H9 (cell line): ENCODE measurements at places on chromosomes 1 and 21. TPM values are rescaled to one million over a fixed set of nuclear protein-coding genes. Genes with fewer than 3 reads are reported as not detected.

DNA sequence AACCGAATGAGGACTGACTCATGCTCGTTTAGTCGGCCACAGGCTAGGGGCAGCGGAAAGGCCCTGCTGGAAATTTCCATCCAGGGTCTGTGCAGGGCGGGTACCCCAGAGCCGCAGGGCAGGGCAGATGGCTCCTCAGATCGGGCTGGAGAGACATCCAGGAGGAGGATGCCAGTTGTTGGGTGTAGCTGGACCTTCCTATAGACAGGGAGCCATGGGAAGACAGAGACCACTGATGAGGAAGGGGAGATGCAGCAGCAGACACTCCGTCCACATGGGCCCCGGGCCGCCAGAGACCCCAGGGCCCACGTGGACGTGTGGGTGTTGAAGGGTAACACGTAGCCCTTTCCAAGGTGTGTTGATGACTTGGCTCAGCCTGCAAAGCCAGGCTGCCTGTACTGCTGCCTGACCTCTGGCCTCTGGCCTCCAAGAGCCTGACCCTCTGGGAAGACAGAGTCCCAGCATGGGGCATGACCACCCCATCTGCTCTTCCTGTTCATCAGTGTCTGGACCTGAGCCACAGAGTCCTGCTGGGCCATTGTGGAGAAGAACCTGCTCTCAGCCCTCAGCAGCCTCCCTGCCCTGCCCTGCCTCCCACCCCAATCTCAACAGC is 4.8 kb downstream of the GNG4 start:
- no peak for DNase-seq

DNA sequence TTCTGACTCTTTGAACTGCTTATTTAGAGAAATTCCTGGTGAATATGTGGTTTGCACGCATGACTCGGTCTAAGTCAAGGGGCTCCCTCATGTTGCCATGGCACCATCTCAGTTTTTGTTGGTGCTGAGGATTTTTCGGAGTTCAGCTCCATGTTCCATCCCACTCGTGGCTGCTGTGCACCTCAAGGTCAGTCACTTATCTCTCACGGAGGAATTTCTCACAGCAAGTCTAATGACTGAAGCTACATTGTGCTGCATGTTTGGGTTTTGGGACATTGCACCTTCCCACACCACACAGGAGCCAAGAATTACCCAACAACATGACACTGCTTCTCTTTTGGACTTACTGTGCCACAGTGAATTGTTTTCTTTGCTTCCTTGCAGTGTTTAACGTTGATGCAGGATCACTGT is 269.9 kb downstream of the NCAM2 start:
- no peak for DNase-seq

The SPTA1 gene
- total RNA-seq = not detected in 2 replicates

The OR2T11 gene
- total RNA-seq = not detected in 2 replicates

GRCh38 chr1:146051452-146051851 is 29.9 kb upstream of the HJV start:
- no peak for DNase-seq

- DNase-seq = no peak
Measured at GRCh38 chr1:223780949-223781348, 64.8 kb downstream of the TP53BP2 start.

DNA sequence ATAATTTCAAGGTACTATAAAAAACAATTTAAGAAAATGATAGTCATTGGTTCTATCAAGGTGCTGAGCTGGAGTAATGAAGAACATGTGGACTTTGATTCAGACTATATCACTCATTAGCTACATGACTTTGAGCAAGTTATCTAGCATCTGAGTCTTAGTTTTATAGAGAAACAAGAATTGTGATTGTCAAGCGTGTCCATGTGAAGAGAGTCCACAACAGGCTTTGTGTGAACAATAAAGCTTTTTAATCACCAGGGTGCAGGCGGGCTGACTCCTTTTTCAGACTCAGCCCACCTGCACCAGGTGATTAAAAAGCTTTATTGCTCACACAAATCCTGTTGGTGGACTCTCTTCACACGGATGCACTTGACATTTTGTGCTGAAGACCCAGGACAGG is 26.6 kb upstream of the DMRTB1 start:
- DNase-seq = no peak

DNA sequence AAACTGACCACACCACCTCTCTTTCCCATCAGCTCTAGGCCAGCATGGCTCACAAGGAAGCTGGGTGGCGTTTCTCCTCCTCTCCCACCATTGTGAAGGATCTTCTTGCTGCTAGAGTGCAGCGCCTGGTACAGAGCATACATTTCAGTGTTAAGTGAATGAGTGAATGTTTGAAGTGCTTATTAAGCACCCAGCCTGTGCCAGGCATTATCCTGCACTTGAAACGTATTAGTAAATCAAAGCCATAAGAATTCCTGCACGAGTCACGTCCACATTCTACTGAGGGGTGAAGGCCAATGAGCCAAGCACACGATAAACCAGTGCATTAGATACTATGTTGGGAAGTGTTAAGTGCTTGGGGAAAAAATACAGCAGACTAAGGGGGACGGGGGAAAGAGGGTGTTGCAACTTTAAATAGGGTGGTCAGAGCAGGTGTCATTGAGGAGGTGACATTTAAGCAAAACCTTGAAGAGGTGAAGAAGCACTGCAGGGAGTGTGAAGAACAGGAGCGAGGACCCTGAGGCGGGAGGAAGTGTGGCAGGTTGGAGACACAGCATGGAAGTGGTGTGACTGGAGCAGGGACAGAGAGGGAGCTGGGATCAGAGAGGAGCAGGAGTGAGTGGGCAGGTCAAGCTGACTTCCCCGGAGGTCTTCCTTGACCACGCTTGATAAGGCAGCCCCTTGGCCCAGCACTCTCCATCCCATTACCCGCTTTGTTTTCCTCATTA is 48.5 kb upstream of the LRRN2 start:
- DNase-seq = no peak

DNA sequence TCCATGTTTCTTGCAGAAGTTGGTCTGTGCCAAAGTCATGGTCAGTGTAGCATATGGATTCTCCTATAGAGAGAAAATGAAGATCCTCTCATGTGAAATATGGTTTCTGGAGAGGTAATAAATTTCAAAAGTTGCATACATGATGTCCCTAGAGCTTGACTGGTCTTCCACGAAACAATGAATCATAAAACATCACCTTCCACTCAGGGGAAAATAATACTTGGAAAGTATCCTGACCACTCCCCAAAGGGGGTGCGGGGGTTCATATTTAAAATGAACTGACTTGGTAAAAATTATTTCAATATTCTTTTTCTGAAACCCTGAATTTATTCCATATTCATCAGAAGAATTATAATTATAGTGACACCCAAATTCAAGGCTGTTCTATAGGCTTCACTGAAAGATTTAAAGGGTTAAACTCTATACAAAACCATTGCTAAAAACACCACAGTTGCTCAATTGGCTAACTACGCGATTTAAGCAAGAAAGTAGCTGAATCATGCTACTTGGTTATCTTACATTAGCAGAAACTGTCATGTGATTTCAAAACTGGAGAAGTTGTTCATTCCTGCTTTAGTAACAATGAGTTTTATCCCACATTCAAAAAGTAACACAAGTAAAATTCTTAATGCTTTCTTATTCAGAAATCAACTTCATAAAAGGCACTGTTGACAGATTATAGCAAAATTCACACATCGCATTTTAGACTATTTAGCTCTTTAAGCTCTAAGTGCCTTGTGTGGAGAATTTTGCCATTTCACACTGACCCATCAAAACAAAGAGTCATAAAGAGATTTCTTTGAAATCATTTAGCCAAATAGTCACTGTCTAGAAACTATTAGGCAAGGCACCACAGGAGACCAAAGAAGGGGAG is 5.3 kb downstream of the CREG1 start:
- DNase-seq = no peak

DNA sequence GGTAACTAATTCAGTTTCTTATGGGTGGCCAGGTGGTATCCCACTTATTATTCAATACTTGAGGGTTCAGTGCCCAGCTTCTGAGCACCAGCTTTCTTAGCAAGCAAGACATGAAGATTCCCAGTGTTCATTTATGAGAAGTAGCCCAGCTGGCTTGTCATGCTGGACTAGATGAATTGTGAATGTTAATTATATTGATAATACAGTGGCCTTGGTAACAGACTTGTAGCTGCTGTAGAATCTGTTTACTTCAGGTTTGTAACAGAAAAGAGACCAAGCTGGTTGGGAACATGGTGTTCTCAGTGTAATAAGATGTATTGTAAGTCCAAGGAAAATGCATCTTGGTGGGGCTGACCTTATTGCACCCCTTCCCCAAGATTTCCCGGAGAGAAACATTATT is 10.1 kb downstream of the AHCYL1 start:
- DNase-seq = no peak

DNA sequence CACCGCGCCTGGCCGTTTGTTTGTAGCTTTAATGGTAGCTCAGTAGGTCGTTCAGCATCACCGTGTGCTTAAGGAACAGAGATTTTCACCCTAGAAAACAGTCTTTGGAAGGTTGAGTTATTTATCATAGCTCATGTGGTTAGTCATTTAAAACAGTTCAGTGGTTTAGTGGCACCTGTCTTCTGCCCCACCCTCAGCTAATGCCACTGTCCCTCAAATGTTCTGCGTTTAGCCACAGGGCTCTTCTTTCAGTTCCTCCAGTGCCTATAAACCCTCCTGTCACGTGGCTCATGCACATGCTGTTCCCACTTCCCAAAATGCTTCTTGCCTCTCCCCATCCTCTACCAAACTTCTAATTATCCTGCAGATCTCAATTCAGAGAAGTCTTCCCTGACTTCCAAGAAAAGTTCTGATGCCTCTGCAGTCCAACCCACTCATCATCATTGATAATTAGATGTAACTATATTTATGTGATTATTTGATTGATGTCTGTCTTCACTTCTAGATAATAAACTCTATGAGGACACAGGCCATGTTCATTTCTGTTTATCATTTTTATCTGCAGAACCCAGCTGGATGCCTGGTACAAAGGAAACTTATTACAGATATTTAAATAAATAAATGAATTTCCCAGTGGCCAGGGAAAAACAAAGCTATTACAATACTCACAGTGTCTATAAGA is 14.4 kb upstream of the DIPK1A start:
- DNase-seq = no peak

DNA sequence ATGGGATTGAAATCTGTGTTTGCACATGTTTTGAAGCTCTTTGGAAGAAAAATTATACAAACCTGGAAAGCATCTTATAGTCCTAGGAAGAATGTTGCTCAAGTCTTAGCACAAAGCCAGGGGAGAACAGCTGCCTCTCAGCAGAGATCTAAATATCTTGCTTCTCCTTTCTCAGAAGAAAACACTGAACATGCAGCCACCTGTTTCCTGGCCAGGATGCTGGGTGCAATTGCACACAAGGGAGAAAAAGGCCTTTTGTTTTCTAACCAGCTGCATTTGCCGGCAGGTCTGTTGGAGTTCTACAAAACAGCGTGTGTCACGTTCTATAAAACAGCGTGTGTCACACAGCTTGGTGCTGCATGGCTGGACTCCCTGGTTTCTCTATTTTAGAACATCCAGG is 259.6 kb upstream of the PLD5 start:
- no peak for DNase-seq

DNA sequence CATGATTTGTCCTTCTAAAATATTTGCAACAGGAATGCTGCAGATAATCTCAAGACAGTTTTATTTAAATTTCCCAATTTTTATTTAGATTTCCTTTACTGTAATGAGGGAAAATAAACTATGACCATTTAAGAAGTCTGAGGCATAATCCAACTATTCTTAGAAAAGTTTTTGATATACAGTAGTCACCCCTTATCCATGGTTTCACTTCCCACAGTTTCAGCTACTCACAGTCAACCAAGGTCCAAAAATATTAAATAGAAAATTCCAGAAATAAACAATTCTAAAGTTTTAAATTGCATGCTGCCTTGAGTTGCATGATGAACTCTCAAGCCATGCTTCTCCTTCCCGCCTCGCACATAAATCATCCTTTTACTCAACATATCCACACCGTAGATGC is 33.3 kb downstream of the TOR3A start:
- no peak for DNase-seq

DNA sequence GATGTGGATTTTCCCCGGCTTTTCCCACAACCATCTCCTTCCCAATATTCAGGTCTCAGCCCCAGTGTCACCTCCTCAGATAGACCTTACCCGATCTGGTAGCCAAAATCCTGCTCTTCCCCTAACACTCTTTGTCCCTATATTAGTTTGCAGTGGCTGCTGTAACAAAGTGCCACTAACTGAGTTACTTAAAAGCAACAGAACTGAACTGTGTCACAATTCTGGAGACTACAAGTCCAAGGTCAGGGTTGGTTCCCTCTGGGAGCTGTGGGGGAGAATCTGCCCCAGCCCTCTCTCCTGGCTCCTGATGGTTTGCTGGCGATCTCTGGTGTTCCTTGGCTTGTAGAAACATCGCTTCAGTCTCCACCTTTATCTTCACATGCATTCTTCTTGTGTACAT is 64.0 kb downstream of the NENF start:
- no peak for DNase-seq

GRCh38 chr1:58850636-58851035 is 66.8 kb upstream of the JUN start:
- no peak for DNase-seq

GRCh38 chr1:168947041-168947440 is 159.4 kb upstream of the ATP1B1 start:
- no peak for DNase-seq

GRCh38 chr1:99264201-99265021 is at the start of gene PLPPR4:
Gene PLPPR4 (plus strand): TSS chr1:99264492. CDS start chr1:99264594, 102 bp downstream.
- peak; percentile 81 for DNase-seq

- no peak for DNase-seq
Measured at GRCh38 chr1:92210701-92211100, 7.0 kb upstream of the C1orf146 start.

The RPE65 gene
- not detected in 2 replicates for total RNA-seq

- peak; percentile 66 for DNase-seq
Measured at GRCh38 chr1:208781391-208782045, 537.3 kb upstream of the PLXNA2 start.

DNA sequence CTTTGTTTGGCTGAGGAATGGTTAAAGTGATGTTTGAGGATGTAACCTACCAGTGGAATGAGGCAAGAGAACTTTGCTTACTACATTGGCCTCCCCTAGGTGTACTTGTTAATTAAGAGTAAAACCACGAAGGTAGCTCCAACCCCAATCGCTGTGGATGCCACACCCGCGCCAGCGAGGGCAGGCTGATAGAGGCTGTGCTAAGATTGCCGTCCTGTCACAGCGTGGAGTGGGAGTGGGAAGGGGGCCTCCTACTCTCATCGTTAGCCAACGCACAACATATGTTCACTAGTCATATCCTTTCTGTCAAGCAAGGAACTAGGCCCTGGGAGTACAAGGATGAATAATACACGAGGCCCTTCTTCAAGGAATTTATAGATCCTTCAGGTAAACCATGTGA is 99.6 kb downstream of the RUNX1 start:
- no peak for DNase-seq

The SAMD11 gene
- total RNA-seq = 13.5 and 15.7 TPM in 2 replicates

The NMNAT2 gene
- total RNA-seq = 11.4 and 11.5 TPM in 2 replicates

DNA sequence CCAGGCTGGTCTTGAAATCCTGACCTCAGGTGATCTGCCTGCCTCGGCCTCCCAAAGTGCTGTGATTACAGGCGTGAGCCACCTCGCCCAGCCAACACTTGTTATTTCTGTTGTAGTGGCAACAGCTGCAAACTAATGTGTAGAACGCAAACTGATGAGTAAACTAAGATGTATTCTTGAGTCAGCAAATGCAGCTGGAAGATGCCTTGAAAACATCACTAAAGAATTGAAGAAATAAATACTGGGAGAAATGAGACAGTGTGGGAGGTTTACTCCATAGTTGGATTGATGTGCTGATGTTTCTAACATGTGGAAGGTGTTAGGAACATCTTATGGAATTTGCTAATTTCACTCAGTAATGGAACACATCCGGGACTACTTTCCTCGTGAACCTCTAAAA is 61.3 kb upstream of the KCNE2 start:
- DNase-seq = no peak
